Activated CD4-positive, alpha-beta T cell treated with anti-CD3 and anti-CD28 coated beads, Interleukin-2, amount 50 U/mL, for 24 hours (primary cell): ENCODE measurements at places on chromosomes 6 and 20.

DNA sequence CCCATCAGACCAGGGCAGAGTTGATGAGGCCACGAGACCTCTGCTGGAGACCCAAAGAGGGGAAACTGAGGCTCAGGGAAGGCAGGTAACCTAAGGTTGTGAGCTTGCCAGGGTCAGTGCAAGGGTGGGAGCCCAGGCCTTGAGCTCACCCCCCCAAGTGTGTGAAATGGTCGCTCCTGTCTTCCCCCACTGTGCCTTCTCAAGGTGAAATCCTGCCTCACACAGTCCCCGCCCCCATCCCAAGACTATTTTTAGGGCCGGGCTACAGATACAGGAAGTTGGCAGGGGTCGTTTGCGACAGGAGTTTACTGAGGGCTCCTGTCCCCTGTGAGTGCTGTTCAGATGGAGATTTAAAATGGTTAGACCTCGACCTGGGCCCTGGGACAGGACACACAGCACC, 18.7 kb upstream of the GATA5 start:
- no peak for DNase-seq

DNA sequence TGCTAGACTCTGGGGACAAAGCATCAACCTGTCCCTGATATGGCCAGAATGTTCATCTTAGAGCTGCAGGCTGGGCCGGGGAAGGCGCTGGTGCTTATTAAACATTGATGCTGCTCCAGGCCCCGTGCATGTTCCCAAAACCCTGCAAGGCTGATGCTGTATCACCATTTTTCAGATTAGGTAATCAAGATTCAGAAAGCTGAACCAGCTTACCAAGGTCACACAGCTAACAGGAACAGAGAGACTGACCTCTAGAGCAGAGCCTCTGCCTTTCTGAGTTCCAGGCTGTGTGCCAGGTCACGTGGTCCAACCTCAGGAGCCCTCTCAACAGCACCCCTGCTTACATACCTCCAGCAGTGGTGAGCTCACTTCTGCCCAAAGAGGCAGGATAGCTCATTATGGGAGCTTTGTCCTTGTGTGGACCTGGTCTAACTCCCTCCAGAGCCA, 16.1 kb upstream of the VSTM2L start:
- no peak for DNase-seq

DNA sequence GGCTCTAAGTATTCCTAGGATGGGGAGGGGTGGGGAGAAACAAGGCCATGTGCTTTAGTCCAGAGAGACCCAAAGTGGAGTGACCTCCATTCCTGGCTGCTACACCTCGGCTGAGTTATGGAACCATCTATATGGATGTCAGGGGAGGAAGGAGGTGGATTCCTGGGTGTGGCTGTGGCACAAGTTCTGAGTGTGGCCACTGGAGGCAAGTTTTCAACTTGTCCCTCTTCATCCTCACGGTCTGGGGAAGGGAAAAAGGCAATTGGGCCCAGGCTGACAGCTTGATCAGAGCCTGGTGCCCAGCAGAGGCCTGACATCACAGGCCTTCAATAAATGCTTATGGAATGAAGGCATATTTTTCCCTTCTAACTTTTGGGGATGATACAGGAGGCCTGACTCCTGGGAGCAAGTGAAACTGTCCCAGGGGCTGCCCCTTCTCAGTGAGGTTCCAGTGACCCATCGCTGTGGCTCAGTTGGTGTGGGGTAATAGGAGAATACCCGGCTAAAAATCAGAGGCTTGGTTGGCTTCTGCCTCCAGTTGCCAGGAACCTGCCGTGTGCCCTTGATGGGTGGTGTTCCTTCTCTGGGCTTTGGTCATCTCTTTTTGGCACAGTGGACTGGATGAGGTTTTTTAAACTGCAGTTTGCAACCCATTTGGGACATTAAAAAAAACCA, 1.8 kb upstream of the ITPR3 start:
- no peak for DNase-seq

DNA sequence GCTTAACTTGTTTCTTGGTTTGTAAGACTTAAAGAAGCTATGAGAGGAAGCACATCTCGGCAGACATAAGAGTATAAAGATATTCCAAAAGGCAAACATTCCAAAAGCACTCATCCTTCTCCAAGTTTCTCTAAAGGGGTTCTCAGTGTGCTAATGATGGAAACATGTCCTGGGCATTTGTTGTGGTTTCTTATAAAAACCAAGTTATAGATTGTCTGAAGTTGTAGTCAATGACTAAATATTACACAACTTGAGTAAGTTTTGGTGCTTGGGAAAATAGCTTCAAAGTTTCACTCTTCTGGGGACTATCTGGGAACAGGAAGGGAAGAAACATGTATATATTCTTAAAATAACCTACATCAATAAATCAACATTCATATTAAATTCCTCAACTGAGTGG, 128.3 kb upstream of the TBX18 start:
- DNase-seq: no peak
